ENCODE measurements at places on chromosomes 12 and 14.

DNA sequence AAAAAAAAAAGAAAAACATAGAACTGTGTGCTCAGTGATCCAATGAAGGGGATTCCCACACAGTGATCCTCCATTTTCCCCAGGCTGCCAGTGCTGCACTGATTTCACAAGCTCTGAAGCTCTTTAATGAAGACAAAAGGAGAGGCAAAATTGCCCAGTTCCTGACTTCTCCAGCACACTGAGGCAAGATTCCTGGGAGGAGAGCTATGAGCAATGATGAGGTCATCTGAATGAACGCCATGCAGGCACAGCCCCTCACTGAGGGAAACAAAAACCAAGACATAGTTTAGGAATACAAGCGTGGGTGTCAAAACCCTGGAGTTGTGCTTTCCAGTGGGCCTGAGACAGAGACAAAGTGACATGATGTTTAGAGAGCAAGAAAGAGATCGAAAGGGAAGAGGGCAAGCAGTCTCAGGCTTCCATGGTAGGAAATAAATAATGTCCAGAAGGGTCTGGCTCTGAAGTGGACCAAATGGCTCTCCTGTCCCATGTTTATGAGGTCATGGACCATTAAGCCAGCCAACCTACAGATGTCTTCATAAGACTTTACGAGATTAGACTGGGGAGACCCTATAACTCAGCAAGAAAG lies 40.9 kb upstream of the SMUG1 start:
- no peak for DNase-seq

GRCh38 chr12:112627851-112628250 lies 163.7 kb upstream of the RPH3A start:
- no peak for DNase-seq

DNA sequence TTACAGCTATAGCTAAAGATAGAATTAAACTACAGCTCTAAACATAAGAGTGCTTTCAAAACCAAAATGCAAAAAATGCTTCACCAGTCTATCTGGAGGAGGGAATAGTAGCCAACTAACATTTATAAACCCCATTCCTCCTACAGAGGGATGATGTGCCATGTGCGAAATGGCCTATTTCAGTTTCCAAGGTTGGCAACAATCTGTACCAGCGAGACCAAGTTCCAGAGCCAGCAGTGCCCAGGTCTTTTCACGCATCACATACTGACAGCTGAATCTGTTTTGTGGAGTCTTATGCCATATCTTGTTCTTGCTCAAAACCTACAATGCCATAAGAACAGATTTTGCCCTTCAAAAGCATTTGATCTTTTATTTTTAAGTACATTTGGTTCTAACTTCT lies 24.5 kb downstream of the NELL2 start:
- no peak for DNase-seq

- no peak for DNase-seq
Observed at GRCh38 chr12:84920331-84920730, 7.7 kb upstream of the SLC6A15 start.

DNA sequence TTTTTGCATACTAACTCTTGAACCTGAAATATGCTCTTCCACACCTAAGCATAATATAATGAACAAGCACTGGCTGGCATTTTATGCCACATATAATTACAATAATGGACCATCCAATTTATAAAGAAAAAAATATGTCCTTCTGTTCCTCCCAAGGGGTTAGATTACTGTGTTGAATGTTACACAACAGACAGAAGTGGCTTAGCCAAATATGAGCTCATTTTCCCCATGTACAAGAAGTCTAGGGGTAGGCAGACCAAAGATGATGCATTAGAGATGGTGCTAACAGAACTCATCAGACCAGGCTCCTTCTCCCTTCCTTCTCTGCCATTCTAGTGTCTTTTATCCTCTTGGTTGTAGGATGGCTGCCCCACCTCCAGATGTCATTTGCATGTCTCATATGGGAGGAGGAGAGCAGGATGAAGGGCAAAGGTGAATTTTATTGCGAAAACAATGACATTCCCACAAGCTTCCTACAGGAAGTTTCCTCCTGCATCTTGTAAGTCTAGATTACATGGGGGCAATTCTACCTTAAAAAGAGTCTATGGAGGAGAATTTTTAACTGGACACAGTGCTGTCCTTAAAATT lies 43.9 kb upstream of the SLC2A13 start:
- no peak for DNase-seq

DNA sequence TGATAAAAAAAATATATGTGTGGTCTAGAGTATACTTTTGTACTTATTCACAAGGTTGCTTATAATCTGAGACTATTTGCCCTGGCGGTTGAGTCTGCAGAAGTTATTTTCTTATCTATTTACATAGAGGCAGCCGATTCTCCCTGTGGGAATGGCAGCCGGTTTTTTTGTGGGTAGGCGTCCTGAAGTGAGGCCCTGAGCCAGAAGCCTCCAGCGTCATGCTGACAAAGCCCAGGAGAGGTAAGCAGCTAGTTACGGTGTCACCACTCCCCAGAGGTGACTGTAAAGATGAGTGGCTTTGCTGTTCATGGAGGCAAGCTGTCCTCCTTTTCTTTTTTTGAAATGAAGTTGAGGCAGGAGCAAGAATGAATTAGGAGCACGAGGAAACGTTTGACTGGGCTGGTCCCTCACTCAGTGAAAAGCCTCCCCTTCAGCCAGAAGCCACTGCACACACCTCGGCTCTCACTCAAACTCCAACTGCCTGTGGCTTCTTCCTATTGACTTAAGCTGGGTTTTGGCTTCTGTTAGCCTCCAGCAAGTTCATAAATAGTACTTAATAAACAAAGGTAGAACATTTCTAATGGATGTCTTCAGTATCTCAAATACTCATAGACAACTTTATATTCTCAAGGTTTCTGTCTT lies 21.5 kb downstream of the PAX9 start:
- DNase-seq = no peak

- no peak for DNase-seq
Observed at GRCh38 chr14:77612011-77612620, 4.3 kb downstream of the SPTLC2 start.

All from NCI-H2171 (cell line).